ENCODE measurements at places on chromosomes 16 and 17.

- no peak for DNase-seq
Measured at GRCh38 chr17:13346996-13347762, 254.6 kb downstream of the HS3ST3A1 start.

GRCh38 chr17:37610971-37611370, 1.8 kb upstream of the SYNRG start:
- no peak for DNase-seq

DNA sequence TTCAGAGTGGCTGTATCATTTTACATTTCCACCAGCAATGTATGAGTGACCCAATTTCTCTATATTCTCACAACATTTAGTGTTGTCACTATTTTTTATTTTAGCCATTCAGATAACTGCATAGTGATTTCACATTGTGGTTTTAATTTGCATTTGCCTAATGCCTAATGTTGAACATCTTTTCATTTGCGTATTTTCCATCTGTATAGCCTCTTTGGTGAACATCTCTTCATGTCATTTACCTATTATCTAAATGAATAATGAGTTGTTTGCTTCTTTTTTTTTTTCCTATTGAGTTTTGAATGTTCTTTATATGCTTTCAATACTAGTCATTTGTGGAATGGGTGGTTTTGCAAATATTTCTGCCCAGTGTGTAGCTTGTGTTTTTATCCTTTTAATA, 120.9 kb upstream of the CPHXL start:
- no peak for DNase-seq

DNA sequence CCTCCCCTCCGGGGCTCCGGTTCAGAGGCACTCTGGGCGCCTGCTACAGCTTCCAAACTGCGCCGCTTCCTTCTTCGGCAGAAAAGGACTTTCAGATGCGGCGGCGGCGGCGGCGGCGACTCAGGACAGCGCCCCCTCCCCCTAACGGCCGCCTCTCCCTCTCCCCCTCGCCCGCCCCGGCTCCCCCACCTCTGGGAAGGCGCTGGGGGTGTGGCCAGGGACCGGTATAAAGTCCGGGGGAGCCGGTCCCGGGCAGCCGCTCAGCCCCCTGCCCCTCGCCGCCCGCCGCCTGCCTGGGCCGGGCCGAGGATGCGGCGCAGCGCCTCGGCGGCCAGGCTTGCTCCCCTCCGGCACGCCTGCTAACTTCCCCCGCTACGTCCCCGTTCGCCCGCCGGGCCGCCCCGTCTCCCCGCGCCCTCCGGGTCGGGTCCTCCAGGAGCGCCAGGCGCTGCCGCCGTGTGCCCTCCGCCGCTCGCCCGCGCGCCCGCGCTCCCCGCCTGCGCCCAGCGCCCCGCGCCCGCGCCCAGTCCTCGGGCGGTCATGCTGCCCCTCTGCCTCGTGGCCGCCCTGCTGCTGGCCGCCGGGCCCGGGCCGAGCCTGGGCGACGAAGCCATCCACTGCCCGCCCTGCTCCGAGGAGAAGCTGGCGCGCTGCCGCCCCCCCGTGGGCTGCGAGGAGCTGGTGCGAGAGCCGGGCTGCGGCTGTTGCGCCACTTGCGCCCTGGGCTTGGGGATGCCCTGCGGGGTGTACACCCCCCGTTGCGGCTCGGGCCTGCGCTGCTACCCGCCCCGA, at the start of gene IGFBP4:
IGFBP4 (plus strand) TSS at position 255 of the 792 bp plus-strand sequence; CDS start at position 541, 286 bp downstream.
- peak; percentile 77 for DNase-seq

DNA sequence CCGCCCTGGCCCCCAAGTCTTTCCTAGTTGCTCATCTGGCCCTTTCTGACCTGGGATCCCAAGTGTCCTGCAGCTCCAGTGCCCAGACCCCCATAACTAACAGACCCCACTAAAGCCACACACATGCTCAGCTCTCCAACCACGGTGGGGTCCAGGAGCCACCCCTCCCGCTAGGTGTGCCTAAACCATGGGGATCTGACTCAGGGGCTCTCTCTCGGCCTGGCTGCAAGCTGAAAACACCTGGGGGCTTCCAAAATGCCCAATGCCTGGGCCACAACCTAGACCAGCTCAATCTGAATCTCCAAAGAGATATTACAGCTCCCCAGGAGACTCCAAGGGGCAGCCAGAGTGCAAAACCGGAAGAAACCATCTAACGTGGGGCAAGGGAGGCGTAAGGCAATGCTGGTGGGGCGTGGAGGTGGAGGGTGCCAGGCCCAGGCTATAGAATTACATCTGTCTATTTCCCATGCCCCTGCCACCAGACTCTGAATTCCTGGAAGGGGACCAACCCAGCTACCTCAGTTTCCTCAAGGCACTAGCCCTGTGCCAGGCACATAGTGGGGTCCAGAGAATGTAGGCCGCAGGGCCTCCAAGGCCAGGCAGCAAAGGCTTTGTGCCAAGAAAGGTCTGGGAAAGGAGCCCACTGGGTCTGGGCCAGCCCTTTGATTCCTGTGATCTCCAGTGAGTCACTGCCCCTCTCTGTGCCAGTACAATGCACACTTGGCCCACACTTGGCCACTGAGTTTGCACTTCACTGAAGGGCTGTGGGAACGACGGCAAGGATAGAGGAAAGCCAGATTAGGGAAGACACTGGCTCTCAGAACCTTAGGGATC, 3.3 kb downstream of the CD2BP2 start:
- DNase-seq = no peak

DNA sequence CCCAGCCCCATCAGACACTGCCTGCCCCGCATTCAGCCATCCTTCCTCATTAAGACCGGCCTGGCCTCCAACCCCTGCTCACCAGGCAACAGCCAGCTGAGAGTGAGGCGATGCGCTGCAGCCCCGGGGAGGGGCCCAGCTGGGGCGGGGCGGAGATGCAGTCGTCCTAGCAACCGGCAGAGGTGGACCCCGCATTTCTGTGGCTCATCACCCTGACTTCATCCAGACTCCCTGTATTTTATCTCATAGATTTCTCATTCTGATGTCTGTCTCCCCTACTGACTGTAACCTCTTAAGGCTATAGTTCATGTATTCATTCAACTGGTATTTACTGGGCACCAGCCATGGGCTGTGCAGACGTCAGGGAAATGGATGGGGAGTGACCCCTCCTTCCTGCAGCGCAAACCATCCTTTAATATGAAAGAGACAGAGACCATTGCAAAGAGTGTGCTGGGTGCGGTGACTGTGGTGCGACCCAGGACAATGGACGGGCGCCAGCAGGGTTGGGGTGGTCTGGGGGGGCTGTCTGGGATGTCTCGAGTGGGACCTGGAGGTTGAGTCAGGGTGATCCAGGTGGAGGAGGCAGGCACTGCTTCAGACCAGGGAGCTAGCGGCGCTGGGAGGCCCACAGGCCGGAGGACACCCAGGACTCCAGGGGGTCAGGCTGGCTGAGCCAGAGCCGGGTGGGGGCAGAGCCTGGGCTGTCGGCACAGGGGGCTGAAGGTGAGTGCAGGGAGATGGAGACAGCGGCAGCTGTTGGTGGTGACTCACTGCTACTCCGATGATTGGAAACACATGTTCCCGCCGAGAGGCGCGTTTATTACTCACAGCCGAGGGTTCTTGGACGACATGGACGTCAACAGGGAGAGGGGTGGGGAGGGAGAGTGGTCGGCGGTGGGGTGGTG, 10.5 kb upstream of the TIMP2 start:
- no peak for DNase-seq

DNA sequence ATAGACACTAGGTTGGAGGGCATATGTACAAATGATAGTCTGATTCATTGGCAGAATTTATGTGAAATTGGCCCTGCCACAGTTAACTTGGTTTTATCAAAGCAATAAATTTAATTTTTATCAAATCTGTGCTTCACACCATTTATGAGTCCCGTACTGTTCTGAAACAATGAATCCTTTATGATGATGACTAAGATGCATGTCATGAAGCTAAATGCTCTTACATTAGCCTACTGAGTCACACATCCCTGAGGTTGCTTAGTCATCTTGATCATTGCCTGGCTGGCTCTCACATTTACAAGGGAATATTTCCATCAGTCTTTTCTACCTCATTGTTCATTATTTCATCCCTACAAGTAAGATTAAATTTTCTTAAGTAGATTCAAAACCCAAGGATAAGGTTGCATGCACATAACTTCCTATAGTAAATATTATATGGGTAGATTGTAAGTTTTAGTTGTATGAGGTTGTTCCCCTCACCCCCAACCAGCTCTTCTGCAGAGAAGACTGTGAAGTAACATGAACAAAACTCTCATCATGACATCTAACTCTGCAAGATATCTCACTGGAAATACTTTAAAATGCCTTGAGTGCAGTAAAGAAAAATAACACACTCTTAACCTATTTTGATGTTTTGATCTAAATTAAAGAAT, 170.7 kb downstream of the CYB561 start:
- DNase-seq = no peak

GRCh38 chr16:50696126-50696525, 2.7 kb downstream of the NOD2 start:
- DNase-seq = no peak

DNA sequence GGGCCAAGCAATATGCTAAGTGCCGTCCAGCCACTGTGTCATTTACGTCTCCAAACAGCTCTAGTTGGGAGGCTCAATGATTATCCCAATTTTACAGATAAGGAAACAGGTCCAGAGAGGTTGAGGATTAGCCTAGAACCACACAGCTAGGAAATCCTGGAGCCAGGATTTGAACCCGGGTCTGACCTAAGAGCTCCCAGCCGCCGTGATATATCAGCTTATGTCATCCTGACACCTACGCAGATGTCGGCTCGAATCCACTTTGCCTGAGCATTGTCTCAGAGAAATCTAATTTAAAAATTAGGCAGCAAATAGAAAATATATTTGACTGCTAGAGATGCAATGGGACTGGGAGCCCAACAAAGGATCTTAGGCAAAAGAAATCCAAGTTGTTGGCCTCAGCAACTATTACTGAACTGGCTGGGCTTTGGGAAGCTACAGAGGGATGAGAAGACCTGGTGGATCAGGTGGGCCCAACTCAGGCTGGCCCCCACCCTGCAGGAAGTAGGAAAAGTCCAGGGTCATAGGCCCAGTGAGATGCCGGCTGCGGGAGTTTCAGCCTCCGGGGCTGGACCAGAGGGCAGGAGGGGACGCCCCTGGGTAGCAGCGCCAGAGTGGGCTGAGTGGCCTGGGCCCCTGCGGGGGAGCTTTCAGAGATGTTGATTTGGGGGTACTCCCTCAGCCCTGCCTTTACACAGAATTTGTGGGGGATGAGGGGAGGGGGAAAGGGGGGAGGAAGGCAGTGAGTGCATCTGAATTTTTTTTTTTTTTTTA, 35.1 kb upstream of the IL21R start:
- no peak for DNase-seq

DNA sequence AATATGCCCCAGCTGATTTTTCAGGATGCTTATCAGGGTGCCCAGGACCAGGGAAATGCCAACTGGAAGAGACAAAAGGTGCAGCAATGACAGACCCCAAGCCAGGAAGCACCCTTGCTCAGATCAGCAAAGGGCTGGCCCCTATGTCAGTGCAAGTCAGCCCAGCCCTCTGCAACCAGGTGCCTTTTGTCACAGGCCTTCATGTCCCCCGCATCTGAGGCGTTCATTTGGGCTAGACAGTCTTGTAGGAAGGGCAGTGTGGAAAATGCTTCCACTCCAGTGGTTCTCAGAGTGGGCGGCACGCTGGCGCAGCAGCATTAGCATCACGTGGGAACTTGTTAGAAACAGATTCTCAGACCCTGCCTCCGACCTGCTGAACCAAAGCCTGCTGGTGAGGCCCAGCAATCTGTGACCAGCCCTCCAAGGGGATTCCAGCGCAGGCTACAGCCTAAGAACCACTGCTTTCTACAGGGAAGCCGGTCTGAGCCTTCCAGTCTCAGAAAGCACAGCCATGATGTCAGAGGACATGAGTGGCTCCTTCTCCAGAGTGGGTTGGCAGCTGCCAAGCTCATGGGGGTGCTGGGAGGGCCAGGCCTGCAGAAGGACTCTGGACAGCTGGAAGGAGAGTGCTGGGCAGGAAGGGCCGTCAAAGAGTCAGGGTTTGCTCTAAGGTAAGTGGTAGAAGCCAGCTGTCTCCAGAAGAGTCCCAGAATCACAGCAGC, 13.1 kb downstream of the SLC47A2 start:
- no peak for DNase-seq

- no peak for DNase-seq
Measured at GRCh38 chr16:87493608-87494280, 920 bp upstream of the ZCCHC14 start.

DNA sequence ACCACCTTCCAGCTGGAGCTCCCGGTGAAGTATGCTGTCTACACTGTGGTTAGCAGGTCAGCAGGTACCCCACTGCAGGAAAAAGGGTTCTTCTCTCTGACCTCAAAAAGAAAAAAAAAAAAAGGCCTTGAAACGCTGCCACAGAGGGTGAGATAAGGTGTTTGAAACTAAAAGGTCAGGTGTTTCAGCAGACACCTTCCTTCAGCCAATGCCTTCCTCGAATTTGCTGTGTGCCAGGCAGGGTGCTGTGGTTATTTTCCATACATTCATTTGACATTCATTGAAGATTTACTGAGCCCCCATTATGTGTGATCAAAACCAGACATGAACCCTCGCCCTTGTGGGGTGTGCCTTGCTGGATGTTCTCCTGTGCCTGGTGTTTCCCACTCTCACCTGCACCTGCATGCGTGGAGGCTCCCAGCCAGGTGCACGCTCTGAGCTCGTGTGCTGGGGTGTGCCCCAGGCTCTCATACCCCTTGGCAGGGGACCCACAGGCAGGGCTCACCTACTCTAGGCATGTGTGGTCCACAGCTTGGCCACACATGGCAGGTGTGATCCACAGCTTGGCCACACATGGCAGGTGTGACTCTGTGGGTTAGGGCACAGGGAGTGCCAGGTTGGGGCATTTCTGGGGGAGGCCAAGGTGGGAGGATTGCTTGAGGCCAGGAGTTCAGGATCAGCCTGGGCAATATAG, 15.8 kb upstream of the ITGAD start:
- DNase-seq = no peak

DNA sequence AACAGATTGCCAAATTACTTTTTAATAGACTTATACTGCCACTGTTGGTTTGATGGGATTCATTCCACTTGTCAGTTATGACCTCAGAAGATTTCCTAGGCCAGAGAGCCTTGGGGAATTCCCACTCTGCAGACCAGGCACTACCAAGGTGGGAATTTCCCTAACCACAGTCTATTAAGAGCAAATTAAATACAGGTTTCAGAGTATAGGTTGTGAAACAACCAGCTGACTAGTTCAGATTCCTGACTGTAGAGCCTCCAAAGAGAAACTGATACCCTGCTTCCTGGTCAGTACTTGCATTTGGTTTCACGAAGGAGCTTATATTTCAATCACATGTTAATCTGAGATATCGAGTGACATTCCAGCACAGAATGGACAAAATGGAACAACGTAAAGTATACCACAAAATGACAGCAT, 186.5 kb downstream of the STX8 start:
- DNase-seq = peak; percentile 53

- no peak for DNase-seq
Measured at GRCh38 chr17:75555679-75556153, 30.2 kb downstream of the LLGL2 start.

DNA sequence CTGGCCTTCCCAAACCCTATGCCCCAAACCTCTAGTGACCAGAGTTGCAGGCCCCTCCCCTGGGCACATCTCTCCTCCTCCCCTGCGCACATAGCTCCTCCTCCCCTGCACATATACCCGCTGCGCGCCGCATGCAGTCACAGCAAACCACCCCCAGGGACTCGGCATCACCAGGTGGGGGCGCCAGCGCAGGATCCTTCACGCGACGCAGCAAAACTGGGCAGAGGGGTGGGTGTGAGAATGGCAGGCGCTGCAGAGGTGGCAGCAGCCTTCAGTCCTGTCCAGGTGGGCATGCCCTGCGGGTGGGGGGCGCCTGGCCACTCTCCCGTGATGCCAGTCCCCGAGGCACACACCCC, 5.6 kb downstream of the CORO6 start:
- peak; percentile 89 for DNase-seq

- no peak for DNase-seq
Measured at GRCh38 chr16:85652431-85653221, 36.1 kb downstream of the GINS2 start.

Data from CD8-positive, alpha-beta T cell (primary cell).